BJ (cell line): ENCODE measurements at places on chromosomes 6 and 20.
A peak's percentile ranks its signal among the peaks of the same experiment; 100 is the strongest.

DNA sequence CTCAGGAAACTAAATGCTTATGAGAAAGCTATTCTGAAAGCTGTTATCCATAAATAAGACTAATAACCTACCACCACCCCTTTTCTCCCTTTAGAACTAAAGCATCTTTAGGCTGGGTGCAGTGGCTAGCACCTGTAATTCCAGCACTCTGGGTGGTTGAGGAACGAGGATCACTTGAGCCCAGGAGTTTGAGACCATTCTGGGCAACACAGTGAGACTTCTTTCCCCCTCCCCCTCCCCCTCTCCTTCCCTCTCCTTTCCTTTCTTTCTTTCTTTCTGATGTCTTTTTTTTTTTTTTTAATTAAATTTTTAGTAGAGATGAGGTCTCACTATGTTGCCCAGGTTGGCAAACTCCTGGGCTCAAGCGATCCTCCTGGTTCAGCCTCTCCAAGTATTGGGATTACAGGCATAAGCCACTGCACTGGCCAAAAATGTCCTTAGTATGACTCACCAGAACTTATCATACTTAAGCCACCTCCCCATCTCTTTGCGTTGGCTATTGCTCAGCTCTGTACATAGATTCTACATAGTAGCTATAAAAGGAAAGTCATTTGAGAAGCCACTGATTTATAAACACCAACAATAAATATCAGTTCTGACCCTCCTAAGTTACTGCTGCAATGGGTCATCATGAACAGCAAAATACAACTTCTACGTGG, 54.8 kb upstream of the SPDEF start:
- DNase-seq: peak; percentile 9

- DNase-seq: no peak
Measured at GRCh38 chr20:22700367-22700766, 116.0 kb upstream of the FOXA2 start.

DNA sequence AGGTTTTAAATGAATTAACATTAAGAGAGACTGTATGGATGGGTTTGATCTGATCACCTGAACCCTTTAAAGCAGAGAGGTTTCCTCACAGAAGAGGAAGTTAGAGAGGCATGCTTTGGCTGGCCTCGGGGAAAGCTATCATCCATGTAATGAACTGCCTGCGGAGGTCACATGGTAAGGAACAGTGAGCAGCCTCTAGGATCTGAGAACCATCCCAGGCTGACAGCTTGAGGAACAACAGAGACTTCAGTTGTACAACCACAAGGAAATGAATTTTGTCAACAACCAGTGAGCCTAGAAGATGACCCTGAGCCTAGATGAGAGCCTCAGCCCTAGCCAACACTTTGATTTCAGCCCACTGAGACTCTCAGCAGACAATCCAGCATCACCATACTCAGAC, 2.9 kb upstream of the COL21A1 start:
- no peak for DNase-seq

GRCh38 chr6:154682633-154683125, 50.5 kb upstream of the SCAF8 start:
- no peak for DNase-seq

DNA sequence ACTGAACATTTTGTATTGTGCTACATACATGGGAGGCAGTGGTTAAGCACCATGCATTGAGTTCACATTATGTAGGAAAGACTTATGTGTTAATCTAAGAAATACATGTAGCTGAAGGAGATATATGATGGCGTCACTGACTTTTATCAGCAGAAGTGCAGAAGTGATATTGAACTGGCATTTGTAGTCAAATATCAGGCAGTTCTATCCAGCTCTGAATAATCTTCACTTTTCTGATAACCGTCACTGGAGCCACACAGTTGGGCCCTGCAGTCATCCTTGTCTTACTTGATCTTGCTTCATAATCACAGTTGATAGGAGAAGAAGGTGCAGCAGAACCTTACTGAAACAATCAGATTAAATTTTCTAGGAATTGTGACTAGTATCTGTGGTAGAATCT, 26.4 kb downstream of the CRISP1 start:
- no peak for DNase-seq

DNA sequence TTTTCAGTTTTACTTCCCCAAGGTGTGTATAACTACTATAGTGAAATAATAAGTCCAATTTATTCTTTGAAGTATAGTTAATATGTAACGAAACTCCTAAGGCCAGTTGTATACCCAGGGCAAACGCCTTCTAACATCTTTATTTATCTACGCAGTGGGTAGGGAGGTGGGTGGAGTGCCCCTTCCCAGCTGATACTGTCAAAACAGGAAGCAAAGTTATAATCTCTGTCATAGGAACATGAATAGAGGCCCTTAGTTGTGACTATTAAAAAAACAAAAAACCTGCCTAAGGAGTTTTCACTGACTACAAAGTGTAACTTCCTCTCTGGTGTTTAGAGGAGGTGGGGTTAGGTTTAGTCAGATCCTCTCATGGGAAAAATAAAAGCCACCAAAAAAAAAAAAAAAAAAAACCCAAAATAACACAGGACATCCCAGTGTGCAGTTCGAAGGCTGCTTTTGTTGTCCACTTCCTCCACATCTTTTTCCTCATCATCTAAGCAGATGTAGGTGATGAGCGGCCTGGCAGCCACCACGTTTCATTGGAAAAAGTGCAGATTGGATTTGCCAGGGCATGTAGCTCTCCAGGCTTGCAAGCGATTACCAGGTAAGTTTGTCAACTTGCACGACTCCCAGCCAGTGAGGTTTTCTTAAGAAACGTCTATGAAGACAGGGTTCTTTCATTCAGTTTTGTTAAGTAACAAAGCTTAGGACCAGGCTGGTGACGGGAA, 58.7 kb downstream of the UTRN start:
- DNase-seq: no peak

GRCh38 chr20:14488756-14489479, 151.5 kb upstream of the FLRT3 start:
- DNase-seq: no peak

- DNase-seq: no peak
Measured at GRCh38 chr6:45507186-45507585, 129.5 kb upstream of the SUPT3H start.

GRCh38 chr20:46221256-46221833, 87.0 kb downstream of the CDH22 start:
- no peak for DNase-seq

DNA sequence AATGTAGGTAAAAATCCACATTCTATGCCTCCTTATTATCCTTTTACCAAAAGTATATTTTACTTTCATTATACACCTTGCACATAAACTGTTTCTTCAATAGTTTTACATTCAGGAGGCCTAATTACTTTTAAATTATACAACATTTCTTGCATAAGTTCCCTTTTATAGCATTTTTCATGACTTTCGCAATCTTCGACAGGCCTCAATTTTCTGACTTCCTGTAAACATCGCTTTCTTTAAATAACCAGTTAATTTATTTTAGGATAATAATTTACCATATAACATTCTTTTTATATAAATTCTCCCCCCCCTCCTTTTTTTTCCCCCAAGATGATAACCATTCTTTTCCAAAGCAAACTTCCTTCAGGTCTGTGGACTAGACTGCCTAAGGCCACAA, 9.2 kb downstream of the SLC35A1 start:
- no peak for DNase-seq

DNA sequence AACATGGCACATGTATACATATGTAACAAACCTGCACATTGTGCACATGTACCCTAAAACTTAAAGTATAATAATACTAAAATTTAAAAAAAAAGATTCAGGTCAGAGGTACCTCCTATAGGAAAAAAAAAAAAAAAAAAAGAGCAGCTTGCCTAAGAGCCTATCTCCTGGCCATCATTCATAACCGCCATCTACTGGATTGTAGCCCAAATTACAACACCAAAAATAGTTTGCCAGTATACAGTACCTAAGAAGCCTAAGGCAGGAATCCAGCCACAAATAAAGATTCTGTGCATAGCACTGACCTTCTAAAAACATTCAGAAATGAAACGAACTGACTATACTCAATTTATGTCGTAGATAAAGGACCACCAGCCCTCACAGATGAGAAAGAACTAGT, 438.4 kb upstream of the ADGRB3 start:
- DNase-seq: no peak

- no peak for DNase-seq
Measured at GRCh38 chr6:6368684-6369052, 48.2 kb upstream of the F13A1 start.
